Small intestine (tissue), 16 donors: ENCODE measurements at places on chromosomes 16 and 17. TPM values are rescaled to one million over a fixed set of nuclear protein-coding genes. Genes with fewer than 3 reads are reported as not detected.

The RRAD gene
- 4.9 TPM for polyA plus RNA-seq

The ITGB3 gene
- 3.7 TPM for polyA plus RNA-seq

The OR1A1 gene
- not detected for polyA plus RNA-seq

The USP22 gene
- 96.4 TPM for polyA plus RNA-seq

The KRT12 gene
- polyA plus RNA-seq: 0.33 TPM

The FBXW10B gene
- polyA plus RNA-seq: 1.1 TPM
